CD4-positive, alpha-beta T cell treated with Interferon alpha-2 for 1 hour (primary cell): ENCODE measurements at places on chromosomes 5 and 9.

GRCh38 chr9:134403682-134404301, 77.5 kb downstream of the RXRA start:
- peak; percentile 36 for DNase-seq

DNA sequence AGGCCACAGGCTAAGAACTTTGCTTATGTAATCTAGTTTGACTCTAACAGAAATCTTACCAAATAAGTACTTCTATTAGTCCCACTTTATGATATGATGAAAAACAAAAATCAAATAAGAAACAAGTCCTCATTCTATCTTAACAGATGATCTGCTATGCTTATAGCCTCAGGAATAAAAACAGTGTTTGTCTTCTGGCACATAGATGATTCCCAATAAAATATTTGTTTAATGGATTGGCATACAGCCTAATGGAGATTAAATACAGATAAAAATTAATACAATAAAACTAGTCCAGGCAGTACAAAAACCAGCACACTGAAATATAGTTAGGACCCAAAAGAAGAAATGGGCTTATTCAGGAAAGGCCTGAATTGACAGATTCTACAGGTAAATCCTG, 971.4 kb upstream of the WWC1 start:
- no peak for DNase-seq

DNA sequence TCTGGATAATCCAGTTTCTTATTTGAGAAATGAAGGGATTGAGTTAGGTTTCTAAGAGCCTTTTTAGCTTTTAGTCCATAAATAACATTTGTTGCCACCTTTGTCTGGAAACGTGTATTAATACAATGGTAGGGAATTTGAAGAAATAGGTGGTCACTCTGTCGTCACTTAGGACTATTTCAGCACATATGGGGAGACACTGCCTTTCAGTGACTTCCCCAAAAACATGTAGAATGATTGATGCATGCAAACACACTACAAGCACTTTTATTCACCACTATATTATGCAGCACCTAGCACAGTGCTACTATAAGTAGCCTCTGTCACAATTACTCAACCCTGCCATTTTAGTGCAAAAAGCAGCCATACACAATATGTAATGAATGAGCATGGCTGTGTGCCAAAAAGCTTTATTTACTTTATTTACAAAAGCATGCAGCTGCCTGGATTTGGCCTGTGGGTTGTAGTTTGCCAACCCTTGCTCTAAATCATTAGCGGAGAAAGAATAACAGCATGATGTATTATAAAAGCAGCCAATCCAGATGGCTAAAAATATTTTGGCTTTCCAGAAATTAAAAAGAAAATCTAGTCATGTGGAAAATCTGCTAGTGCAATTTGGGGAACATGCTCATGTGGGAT, 154.2 kb upstream of the HMHB1 start:
- DNase-seq: no peak

GRCh38 chr9:129348890-129349664, 171.0 kb upstream of the IER5L start:
- no peak for DNase-seq

- no peak for DNase-seq
Observed at GRCh38 chr5:150500328-150500841, 7.5 kb upstream of the NDST1 start.

DNA sequence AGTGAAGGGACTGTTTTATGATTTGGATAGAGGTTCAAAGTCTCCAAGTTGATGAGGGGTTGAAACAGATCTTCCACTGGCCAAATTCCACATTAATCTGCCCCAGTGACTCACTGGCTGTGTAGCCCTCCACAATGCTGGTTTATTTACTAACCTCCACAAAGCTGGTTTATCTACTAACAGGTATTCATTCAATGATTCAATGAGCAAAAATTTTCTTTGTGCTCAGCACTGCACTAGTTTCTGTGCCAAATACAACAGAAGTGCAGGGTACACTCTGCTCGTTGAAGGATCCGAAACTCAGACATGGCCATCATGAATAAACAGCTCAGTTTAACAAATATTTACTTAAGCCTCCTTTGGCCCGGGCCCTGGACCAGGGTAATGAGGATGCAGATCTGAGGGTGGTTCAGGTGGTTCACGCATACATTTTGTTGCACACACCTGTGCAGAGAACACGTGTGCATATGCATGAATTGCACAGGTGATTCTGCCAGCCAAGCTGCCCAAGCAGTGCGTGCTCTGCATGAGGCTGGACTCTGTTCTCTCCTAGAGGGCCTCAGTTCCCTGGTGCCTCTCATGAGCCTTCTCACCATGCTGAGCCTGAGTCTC, 71.0 kb downstream of the SH3PXD2B start:
- DNase-seq: no peak
